Fibroblast of skin of right quadriceps (primary cell): ENCODE measurements at places on chromosomes 1 and 21.

DNA sequence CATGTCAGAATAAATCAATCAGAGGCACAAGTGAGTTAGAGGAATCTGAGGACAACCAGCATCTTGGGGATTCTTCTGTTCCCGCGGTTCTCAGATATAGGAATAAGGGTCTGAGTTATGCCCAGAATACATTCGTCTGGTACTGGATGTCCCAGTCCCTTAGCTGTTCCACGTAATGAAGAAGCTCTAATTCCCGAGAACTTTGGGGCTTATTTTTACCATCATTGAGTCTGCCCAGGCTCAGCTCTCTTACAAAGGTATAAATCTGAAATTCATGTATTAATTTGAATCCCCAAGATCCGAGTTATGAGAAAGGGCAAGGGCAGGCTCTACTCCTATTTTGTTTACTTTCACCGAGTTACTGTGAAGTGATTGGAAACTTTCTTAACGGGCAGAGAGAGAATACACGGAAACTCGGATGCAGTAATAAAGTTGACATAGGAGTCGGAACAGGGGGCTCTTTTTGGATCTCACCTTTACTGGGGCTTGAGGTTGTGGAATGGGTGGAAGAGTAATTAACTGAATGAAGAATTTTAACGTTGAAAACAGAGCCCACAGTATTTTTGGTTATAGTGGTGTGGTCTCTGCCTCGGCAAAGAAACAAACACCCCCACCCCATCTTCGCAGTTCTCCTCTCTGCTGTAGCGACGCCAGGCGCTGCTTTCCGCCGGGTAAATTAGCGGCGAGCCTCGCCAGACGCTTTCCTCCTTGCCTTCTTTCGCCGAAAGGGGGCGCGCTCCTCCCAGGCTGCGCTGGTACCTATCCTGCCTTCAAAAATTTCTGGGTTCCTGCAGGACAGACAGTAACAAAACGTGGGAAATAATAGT lies 7.1 kb downstream of the PRRX1 start:
- DNase-seq, result peak; percentile 80

DNA sequence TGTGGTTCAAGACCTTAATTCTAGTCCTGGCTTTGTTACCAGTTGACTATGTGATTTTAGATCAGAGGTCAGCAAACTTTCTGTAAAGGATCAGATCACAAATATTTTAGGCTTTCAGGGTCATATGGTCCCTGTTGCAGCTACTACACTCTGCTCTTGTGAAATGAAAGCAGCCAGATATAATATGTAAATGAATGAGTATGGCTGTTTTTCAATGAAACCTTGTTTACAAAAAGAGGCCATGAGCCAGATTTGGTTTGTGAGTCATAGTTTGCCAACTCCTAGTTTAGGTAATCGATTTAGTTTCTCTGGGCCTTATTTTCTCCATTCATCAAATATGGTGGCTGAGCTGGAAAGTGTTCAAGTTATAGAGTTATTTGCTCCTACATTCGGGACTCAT lies 346.7 kb downstream of the NUF2 start:
- peak; percentile 13 for DNase-seq

GRCh38 chr1:151705753-151706463 lies 10.7 kb downstream of the CELF3 start:
- DNase-seq, result no peak

GRCh38 chr1:10193288-10193687 lies 17.1 kb upstream of the KIF1B start:
- no peak for DNase-seq
